ENCODE measurements at places on chromosomes 3 and 15.

GRCh38 chr15:81729340-81729739 lies 316.5 kb downstream of the MEX3B start:
- no peak for DNase-seq

DNA sequence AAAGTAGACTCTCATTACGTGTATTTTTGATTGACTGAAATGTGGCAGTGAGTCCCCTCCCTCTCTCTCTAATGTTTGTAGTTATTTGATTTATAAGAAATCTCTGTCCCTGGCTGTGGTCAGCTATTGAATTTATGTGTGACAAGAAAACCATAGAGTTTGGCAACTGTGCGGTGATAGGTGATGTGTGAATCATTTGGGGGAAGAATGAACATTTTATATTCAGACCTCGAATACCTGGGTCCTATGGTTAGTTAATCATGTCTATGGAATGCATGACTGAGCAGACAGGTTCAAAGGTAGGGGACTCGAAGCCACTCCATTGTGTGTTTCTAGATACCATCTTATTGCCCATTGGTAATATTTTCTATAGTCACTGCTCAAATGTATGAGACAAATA lies 712.1 kb downstream of the MECOM start:
- peak; percentile 76 for DNase-seq

GRCh38 chr3:12484983-12485327 lies 675 bp downstream of the TSEN2 start:
- no peak for DNase-seq

GRCh38 chr3:157099326-157100095 lies 60.4 kb downstream of the CCNL1 start:
- no peak for DNase-seq

Measured in Calu3 (cell line).